Endothelial cell of coronary artery (primary cell): ENCODE measurements at places on chromosomes 2 and 18. TPM values are rescaled to one million over a fixed set of nuclear protein-coding genes. Genes with fewer than 3 reads are reported as not detected.

The NOL4 gene
- total RNA-seq, result under 0.01 TPM in 1 of 2 replicates, not detected in the other

The RGPD6 gene
- total RNA-seq, result 35.4 and 44.7 TPM in 2 replicates

The ONECUT2 gene
- under 0.01 TPM in 2 replicates for total RNA-seq

The CNNM4 gene
- total RNA-seq, result 2.0 and 3.2 TPM in 2 replicates

The CRYGC gene
- not detected in 2 replicates for total RNA-seq

The RGPD8 gene
- 10.2 and 21.5 TPM in 2 replicates for total RNA-seq

The CCDC148 gene
- total RNA-seq, result 0.09 and 0.18 TPM in 2 replicates

The VRK2 gene
- total RNA-seq, result 21.1 and 30.9 TPM in 2 replicates

The ALK gene
- total RNA-seq, result not detected in 2 replicates

The CTAGE1 gene
- 0.09 TPM in 1 of 2 replicates, not detected in the other for total RNA-seq

The BMP10 gene
- not detected in 2 replicates for total RNA-seq
